ENCODE measurements at places on chromosomes 7 and 10.

DNA sequence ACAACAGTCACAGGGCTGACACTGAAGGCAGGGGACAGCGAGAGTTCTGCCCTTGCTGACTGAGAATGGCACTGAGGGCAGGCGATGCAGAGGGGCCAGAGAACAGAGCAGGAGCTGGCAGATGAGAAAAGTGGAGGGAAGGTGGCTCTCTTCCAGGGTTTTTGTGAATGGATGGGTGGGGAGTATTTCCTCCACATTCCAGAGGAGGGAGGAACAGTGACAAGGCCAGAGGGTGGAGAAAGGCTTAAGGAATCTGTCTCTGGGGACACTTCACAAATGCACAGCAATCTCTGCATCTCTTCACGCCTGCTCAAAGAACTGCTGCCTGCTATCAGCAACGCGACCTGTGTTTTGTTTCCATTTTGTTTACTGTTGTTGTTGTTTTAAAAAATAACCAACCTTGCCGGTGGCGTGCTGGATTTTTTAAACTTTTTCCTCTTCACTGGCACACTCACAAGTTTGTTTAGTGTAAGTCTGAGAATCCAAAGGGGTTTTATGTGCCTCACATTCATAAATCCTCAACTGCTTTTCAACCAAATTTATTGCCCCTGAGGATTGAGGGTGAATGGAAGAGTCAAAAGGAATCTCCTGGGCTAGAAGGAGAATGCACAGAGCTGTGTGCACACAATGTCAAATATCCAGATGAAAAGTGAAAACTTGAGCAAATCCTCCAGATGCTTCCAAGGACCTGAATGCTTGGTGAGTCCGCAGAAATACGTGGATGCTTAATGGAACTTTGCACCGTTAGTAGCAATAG, 129.3 kb downstream of the GLI3 start:
- DNase-seq, result no peak

GRCh38 chr7:92739091-92739490, 97.3 kb downstream of the CDK6 start:
- DNase-seq, result no peak

DNA sequence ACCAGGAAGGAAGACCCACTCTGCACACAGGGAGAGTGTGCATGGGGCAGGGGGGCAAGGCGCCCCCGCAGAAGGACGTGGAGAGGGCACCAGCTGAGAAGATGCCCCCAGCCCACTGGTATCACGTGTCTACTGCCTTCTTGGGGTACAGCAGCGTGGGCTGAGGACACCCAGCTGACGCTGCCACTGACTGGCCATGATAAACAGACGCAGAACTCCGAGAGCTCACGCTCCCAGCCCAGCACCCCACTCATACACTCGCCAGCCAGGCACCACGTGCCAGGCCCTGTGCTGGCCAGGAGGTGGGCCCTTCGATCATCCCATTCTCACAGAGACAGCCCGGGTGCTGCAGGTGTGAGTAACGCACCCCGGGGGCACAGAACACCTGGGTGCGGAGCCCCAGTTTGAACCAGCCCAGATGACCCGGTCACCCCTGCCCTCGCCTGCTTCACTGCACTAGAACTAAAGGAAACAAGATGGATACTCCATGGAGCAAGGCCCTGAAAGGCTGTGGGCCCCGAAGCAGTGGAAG, 199.8 kb downstream of the MAD1L1 start:
- no peak for DNase-seq

- no peak for DNase-seq
These were observed 724.6 kb downstream of the AUTS2 start for GRCh38 chr7:70322856-70323255.

GRCh38 chr10:12237265-12238220, 41.6 kb downstream of the CDC123 start:
- no peak for DNase-seq

DNA sequence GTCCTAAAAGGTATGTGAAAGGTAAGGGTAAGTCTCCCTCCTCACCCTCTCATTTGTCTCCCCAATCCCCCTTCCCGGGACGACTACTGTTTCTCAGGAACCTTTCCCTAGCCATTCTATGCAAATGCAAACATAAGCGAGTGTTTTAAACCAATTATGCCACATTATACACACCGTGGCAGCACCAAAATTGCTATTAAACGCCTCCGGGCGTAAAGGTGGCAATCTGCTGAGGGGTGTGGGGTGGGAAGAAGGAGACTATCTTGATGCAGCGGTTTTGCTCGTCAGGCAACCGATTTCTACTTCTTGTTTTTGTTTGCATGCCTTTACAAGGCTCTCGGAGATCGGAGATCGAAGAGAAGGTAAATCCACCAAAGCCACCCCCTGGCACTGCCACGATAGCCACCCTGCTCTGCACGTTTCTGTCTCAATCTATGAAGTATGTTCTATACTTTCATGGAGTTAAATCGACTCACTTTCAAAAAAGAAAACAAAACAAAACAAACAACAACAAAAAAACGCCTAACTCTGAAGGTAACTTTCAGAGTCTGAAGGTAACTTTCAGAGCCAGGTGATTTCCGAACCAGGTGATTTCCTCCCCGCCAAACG, 46.0 kb upstream of the CDK1 start:
- DNase-seq, result no peak

GRCh38 chr7:37119296-37119860, 329.3 kb downstream of the ELMO1 start:
- DNase-seq, result no peak

DNA sequence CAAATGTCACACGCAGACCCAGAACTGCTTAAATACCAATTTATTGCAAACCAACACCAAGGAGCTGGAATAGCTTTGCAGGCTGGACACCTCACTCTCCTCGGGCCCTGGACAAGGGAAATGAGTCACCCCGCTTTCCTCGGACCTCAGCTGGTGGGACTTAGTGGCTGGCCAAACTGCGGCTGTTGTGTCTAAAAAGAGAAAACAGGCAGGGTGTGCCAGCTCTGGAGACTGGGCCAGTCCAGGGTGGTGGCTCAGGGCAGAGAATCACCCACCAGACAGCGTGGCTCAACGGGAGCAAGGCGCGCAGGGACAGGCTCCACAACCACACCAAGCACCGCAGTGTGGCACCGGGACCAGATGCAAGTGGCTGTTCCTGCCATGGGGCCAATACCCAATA, 58.2 kb upstream of the CAMK2B start:
- DNase-seq, result no peak

- no peak for DNase-seq
These were observed 25.0 kb downstream of the NUDCD3 start for GRCh38 chr7:44465490-44465889.

DNA sequence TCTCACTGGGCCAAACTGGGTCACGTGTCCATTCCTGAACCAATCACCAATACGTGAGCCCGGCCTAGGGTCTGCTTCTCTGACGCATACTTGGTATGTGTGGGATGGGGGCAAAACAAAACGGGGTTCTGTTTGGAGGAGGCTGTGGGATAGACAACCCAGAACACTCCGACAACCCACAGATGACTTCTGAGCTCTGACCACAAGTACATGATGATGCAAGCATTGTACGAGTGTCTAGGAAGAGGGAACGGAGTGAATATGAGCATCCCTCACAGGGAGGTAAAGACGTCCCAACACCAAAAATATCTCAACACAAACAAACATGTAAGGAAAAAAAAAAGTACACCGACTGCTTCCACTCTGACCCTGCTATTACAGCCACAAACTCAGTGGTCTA, 5.6 kb downstream of the DAGLB start:
- DNase-seq, result no peak

- DNase-seq, result no peak
These were observed 603.2 kb downstream of the LRMDA start for GRCh38 chr10:76034353-76035205.

DNA sequence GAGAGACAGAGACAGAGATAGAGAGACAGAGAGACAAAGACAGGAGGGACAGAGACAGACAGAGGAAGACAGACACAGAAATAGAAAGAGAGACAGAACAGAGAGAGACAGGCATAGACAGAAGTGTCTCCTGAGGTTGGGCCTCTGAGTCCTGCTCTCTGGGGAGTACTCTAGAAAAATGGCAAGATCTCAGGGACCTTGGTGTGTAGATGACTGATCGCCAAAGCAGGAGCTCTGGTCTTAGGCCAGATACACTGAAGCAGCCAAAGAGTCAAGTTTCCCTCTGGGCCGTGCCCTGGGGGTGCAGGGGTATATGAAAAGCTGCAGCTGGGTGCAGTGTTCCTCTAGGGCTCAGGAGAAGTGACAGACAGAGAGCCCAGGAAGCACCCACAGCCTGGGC, 176.6 kb upstream of the TNS3 start:
- no peak for DNase-seq

DNA sequence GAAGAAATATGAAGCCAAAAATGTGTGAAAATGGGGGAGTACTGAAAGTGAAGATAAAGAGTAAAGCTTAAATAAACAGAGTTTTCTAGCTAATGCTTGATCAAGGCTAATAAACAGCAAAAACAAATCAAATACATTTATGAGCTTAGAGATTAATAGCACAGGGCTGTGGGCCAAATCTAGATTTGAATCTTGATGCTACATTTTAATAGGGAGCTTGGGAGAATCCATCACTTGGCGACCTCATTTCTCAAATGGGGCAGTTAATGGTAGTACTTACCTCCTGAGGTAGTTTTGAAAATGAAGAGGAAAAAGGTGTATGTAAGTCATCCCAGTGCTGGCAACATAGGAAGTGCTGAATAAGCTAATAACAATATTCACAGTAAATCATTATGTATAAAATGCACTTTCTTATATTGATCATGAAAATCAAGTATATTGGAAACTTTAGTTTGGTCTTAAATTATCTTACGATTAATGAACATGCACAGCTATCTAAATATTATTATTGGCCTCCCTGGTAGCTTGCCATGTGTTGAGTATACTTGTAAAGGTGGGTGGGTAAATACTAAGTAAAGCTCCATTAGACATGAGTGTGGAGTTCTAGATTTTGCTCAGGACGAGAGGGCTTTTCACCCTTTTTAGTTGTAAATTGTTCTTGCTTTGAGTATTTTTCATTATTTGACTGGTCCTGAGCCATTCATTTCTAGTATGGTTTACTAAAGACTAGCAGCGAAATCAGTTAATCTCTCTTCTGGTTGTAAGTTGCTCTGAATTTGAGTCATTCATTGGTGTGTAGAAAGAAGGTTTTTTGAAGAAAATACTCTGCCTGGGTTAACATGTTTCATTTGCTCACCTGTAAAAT, 5.1 kb downstream of the BICC1 start:
- DNase-seq, result no peak

DNA sequence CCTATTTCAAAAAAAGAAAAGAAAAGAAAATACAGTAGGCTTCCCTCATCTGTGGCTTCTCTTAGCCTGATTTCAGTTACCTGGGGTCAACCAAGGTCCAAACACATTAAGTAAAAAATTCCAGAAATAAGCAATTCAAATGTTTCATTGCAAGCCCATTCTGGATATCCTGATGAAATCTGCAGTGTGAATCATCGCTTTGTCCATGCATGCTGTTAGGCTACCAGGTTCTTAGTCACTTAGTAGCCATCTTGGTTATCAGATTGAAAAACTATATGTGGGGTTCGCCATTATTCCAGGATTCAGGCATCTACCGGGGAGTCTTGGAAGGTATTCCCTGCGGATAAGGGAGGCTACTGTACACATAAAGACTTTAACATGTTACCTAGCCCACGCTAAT, 991 bp upstream of the FAM204A start:
- DNase-seq, result no peak

DNA sequence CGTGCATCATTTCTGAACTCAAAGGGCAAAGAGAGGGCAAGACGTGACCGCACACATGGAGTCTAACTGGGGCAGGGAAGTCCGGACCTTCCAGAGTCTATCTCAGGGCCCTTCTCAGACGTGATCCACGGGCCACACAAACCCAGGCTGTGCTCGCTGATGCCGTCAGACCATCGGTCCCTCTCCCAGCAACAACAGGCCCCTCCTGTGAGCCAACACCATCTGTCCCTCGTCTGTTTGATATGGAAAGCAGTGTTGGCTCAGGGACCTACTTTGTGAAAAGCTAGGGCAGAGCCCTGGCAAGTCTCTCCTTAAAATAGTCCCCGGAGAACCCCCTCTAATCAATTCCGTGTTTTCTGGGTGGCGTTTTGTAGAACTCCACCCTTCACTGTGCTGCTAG, 208.8 kb downstream of the TCERG1L start:
- DNase-seq, result no peak

- no peak for DNase-seq
These were observed 302.9 kb upstream of the PODXL start for GRCh38 chr7:131859147-131859821.
